ENCODE measurements at places on chromosomes 7 and 10. TPM values are rescaled to one million over a fixed set of nuclear protein-coding genes. Genes with fewer than 3 reads are reported as not detected.
A peak's percentile ranks its signal among the peaks of the same experiment; 100 is the strongest.

- no peak for DNase-seq
These were observed 143.9 kb downstream of the RAPGEF5 start for GRCh38 chr7:22213081-22213480.

DNA sequence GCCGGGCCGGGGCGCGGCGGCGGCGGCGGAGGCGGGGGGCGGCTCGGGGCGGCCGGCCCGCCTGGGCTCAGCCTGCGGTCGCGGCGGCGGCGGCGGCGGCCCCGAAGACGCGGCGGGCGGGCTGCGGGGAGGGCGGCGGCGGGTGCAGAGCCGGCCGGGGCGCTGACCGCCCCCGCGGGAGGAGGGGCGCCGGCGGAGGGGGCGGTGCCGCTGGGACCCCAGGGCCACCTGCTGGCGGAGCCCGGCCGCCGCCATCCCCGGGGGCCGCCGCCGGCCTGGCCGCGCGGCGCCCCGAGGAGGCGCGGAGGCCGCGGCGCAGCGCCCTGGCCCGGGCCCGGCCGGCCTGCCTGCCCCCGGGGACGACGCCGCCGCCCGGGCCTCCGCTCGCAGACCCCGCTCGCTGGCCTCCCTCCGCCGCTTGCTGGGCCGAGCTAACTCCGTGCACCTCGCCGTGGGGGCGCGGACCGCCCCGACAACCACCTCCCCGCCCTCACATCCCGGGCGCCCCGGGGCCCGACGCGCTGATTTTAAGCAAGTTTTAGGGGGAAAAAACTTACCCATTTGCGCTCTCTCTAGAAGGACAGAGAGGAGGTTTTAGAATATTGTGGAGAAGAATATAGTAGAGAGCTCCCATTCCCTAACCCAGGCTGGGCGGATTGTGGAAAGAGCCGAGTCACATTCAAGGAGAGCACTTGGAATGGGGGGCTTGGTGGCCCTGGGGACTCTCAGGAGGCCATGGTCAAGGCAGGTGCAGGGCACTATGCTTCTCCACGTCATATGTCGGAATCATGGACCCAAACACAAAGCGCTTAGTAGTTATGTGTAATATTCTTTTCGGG lies at the start of gene BEND7:
TSS of gene BEND7 (minus strand) at position 140 of the 839 bp plus-strand sequence. CDS start 481 bp downstream, outside the sequence.
- DNase-seq: no peak

- DNase-seq: peak; percentile 33
These were observed 26.6 kb downstream of the ZNF775 start for GRCh38 chr7:150405584-150406311.

GRCh38 chr7:105298439-105298894 lies 90.3 kb downstream of the SRPK2 start:
- no peak for DNase-seq

DNA sequence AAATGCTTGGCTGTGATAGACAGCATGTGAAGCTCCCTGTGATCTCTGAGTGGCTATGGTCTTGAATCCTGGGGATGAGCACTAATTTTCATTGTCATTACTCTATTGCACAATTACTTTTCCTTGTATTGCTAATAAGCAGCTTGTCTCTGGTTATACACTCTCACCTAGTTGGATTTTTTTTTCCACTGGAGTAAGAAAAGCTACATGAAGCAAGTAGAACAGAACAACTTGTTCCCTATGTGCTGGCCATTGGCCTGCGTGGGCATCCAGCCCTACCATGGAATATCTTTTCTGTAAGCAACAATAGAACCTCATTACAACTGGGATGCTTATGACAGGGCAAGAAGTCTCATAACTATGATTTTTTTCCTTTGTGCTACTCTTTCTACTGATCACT lies 807.4 kb downstream of the TNS3 start:
- no peak for DNase-seq

DNA sequence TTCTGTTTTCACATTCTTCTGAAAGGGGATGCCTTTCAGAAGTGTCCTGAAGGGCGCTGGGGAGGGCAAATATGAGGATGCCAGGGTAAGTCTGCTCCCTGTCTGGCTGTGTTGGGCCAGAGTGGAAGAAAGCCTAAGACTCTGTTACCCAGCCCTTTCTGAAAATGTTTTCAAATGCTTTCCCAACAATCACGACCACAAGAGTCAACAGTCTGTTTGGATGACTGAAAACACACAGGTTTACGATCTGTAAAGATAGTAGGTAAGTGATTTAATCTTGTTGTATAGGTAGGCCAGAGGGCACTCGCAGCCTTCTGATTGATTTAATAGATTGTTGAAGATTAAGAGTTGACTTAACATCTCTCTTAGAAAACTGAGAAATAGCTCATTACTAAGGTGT lies 13.2 kb downstream of the SGPL1 start:
- DNase-seq: no peak

DNA sequence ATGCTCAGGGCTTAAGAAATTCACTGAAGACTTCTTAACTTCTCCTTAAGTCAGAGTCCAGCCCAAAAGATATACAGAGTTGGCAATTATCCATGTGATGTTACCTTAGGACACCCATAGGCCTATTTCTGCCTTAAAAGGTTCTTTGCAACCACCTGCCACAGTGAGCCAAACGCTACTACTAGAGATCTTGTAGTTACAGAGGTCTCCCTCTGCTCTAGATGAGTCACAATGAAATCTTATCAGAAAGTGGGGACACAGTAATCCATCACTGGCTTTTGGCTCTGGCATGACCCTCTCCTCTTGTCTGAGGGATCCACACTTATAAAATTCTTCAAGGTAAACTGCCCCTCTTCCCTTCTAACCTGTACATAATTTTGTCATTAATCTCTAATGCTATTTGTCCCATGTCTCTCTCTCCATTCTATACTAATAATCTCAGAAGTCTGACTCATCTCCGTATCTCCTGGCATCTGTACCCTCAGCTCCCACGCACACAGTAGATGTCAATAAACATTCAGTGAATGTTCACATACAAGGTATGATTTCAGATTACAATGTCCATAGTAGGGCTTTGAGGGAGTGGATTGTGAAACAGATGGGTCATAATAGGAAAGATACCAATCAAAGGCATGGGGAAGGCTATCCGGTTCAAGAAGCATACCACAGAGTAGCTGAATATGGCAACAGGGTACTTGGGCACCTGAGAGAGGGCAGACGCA lies 112.1 kb downstream of the SGMS1 start:
- no peak for DNase-seq

DNA sequence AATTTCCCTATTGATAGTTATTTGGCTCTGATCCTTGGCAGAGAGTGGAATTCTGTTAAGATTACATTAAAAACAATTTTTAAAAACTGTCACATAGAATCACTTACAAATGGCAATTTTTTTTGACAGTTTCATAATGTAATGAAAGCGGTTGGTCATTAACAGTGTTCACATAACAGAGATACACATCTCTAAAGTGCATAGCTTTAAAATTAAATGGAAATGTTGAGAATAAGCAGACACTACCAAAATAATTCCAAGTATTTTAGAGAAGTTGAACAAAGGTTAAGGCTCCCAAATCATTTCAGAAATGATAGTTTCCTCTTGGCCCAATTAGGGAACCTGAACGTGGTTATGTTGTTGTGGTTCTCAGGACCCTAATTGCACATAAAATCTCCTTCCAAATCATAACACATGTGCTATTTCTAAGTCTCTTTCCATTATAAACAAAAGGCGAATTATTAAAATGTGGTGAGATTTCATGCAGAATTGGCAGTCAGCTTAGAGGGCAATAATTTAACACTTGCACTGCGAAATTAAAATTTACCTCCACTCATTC lies 528.9 kb upstream of the FZD8 start:
- no peak for DNase-seq

- DNase-seq: no peak
These were observed 5.9 kb downstream of the RSU1 start for GRCh38 chr10:16811292-16811691.

DNA sequence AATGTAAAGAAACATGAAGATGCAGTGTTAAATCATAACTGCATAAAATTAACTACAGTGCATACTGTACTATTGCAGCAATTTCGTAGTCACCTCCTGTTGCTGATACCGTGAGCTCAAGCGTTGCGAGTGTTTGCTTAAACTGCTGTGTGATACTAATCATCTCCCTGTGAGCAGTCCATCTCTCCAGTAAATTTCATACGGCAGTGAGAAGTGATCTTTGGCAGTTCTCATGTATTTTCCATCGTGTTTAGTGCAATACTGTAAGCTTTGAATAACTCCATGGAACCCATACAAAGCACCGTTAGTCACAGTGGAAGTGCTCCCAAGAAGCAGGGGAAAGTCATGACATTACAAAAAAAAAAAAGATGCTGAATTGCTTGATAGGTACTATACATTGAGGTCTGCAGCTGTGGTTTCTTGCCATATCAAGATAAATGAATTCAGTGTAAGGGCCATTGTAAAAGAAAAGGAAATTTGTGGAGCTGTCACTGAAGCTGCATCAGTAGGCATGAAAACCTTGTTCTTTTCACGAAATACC lies 360.4 kb downstream of the EXOC4 start:
- no peak for DNase-seq

GRCh38 chr10:125166658-125167057 lies 6.3 kb upstream of the CTBP2 start:
- no peak for DNase-seq

DNA sequence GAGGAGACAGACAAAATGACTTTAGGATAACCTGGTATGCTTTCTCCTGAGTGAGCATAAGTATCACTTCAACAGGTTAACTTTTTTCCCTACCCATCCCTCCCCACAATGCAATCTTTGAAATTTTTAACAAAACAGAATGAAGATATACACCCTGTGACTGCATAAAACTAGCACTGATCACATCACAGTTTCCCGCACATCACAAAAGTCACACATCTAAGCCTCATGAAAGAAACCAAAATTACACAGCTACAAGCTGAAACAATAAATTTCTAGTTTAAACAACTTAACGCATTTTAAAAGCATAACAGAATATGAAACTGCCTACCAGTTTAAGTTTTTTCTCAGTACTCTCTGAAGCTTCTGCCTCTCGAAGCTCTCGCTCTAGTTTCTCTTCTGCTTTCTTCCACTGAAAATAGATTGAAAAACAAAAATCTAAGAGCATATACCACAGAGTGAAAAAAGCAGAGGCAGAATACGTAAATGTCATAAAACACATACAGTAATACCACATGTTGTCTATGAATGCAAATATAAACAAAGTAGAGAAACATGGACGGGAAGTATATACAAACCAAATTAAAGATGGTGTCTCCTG lies 18.1 kb downstream of the NOC3L start:
- no peak for DNase-seq

DNA sequence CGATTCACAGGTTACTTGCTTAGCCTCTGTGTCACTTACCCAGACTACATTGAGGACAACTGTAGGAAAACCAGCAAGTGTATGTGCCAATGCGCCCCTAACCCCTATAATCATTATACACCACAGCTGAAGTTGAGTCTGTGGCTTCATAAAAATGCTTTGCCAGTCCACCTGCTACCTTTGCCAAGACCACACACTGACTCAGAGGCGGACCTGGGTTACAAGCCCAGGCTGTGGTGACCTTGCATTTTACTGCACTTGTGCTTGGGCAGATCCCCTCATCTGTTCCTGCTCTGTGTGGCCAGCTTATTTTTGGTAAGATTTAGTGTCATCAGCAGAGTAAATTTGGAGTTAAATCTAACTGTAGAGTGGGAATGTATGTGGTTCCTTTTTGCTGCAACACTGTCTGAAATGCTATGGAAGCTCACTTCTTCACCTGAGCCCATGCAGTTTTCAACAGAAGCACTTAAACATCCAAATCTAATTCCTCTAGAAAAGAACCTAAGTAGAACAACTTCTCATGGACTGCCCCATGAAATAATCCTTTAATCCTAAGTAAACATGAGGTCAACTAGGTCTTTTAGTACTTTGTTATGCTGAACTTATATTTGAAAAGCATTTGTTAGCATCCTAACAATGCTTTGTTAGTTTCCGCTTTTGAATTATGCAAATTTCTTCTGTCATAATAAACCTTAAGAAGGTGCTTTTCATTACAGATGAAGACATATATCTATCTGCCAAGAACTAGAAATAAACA lies 96.2 kb upstream of the AMPH start:
- DNase-seq: no peak

- DNase-seq: no peak
These were observed 8.6 kb downstream of the IPMK start for GRCh38 chr10:58258977-58259692.

DNA sequence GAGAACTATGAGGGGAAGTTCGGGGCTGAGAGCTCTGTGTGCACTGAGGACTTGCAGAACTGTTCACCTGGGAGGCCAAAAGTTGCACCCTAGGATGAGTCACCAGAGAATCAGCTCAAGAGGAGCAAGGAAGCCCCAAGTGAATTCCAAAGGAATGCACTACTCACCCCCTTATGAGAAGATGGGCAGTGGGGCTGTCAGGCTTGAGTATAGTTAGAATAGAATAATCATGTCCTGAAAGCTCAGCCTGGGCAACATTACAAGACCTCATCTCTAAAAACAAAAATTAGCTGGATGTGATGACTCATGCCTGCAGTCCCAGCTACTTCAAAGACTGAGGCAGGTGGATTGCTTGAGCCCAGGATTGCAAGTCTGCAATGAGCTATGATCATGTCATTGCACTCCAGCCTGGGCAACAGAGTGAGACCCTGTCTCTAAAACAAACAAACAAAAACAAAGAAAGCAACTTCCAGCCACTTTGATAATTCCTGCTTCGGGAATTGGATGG lies 30.0 kb downstream of the MAP3K8 start:
- no peak for DNase-seq

The NUTM2B gene
- total RNA-seq: 0.61 TPM

The PTF1A gene
- total RNA-seq: not detected

The MEOX2 gene
- 4.4 TPM for total RNA-seq

The ZNF398 gene
- 6.9 TPM for total RNA-seq

The KCNIP2 gene
- 0.85 TPM for total RNA-seq

The MBLAC1 gene
- total RNA-seq: 3.1 TPM

The SLC18A3 gene
- not detected for total RNA-seq

The LIPJ gene
- total RNA-seq: 0.42 TPM

The ABCA13 gene
- total RNA-seq: 0.76 TPM

The LRMDA gene
- total RNA-seq: 2.5 TPM

The DNAH11 gene
- 4.9 TPM for total RNA-seq

The ENTPD7 gene
- 4.9 TPM for total RNA-seq

The SCD gene
- total RNA-seq: 22.0 TPM

The HPSE2 gene
- 0.05 TPM for total RNA-seq

The RNF32 gene
- 1.2 TPM for total RNA-seq

The CRPPA gene
- total RNA-seq: 1.4 TPM

Measured in thymus (tissue), 14 donors.